ENCODE measurements at places on chromosomes 11 and 22.

DNA sequence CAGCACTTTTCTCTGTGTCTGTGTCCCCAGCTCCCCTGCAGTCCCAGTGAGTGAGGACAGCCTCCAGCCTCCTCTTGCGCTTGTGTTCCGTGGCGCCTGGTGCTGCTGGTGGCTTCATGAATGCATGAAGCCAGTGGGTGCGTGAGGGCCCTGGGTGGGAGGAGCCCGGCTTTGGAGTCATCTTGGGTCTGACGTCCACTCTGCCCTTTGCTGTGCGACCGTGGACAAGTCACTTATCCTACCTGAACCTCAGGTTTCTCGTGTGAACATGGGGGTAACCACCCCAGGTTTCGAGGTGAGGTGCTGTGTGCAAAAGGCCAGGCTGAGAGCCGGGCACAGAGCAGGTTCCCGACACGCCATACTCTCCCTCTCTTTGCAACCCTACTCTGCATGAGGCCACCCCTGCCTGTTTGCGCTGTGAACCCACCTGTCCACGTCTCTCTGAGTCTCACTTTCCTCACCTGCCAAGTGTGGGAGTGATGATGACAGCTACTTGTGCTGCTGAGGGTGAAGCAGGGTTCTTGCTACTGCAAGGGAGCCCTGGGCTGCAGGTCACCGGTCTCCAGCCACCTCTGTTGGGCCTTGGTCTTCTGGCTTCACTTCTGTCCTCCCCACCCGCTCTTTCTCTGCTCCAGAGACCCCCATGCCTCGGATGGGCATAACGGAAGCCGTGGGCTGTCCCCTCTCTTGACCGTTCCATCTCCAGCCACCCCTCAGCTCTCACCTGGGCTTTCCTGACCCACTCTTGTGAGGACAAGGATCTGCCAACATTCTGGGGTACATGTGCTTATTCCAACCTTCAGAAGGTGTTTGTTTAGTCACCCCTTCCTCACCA is 537.6 kb downstream of the TBC1D22A start:
- DNase-seq, result no peak

- no peak for DNase-seq
These were observed 18.6 kb downstream of the FXYD6 start for GRCh38 chr11:117857734-117858414.

- DNase-seq, result no peak
These were observed 21.0 kb downstream of the RPL3 start for GRCh38 chr22:39298241-39298987.

- DNase-seq, result peak; percentile 49
These were observed 5.8 kb downstream of the PIWIL3 start for GRCh38 chr22:24768537-24769374.

- no peak for DNase-seq
These were observed 46.3 kb upstream of the PAMR1 start for GRCh38 chr11:35571696-35572095.

DNA sequence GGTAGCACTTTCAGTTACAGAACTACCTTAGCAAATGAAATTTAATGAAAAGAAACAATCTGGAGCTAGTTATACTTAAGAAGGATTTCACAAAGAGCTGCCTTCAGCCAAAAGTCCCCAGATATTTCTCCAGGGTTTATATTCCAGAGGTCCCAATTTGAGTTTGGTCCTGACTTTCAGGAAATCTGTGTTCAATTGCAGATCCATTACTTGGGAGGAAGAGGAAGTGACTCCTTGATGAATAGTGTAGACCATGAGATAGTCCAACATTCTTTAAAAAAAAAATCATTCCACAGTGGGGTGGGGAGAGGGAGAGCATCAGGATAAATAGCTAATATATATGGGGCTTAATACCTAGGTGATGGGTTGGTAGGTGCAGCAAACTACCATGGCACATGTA is 117.6 kb upstream of the ARHGAP20 start:
- DNase-seq, result no peak

DNA sequence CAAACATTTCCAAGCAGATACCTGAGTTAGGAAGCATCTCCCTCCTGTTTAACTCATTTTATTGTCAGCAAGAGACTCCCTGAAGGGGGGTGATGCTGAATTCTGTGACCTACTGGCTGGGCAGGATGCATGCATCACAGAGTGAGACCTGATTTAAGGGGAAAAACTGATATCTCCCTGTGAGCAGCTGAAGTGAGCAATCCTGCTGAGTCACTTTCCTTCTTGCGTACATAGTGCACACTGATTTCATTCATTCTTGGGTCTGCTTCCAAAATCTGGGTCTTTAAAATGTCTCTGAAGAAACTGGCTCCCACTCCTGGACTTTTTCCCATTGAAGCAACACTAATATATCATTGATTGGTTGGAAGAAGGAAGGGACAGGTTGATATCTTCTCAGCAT is 23.3 kb downstream of the P4HA3 start:
- DNase-seq, result no peak

- DNase-seq, result no peak
These were observed 115.8 kb downstream of the ATG16L2 start for GRCh38 chr11:72930008-72930407.

DNA sequence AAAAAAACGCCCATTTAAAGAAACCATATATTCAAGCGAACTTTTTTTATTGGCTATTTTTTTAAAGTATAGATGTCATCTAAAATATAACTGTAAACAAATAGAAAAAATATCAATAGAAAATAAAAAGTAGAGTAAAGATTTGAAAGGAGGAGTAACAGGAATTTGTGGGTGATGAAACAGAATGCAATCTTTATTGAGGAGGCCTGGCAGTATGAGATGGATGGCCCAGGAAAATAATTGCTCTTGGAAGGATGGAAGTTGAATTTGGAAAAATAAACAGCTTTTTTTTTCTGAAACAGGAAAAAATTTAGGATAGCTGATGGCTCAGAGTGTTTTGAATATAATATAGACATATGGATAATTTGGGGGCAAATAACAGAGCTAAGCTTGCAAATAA is 219.0 kb downstream of the CASP12 start:
- DNase-seq, result no peak

GRCh38 chr11:119584193-119585042 is 144.6 kb downstream of the NECTIN1 start:
- DNase-seq, result no peak

- no peak for DNase-seq
These were observed 81.9 kb downstream of the CEP164 start for GRCh38 chr11:117409511-117409910.

DNA sequence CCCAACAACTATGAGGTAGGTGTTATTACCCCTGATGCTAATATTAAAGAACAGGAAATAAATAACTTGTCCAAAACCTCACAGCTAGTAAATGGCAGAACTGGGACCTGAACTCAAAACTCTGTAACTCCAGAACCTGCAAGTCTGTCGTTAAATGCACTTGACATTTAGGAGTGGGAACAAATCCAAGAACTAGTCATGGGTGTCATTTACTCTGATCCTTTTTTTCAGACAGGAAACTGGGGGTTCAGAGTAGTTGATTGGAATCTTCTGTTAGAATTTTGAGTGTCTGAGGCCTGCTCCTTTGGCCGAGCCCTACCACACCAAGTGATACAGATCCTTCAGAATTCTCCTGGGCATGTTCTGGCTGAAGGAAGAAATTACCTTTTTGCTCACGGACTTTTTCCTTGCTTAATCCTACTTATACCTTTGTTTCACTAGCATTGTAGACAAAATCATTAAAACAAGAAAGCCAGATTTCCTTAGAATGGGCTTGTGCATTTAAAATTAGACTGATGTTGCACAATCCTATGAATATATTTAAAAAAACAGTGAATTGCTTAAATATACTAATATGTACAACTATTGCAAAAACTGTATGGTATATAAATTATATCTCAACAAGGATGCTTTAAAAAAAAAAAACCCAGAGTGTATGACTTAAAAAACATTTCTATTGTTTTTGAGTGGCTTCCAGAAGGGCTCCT is 1.4 kb upstream of the YAP1 start:
- DNase-seq, result no peak

DNA sequence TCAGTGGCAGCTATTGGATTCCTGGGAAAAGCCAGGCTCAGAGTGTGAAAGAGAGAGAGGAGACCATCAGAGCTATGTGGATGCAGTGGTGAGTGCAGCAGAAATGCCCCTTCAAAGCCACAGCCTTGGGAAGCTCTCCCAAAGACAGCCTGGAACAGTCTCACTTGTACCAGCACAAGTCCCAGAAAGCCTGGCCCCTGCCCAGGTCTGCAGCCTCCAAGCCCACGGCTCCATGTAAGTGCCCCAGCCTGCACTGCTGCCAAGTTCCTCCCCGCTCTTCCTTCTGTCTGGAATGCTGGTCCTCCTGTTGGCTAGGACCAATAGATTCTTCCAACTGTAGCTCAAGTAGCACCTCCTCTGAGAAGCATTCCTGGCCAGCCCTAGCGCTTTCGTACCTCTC is 539.7 kb downstream of the MIAT start:
- no peak for DNase-seq

- no peak for DNase-seq
These were observed 11.1 kb downstream of the PRDM11 start for GRCh38 chr11:45157247-45158209.

- DNase-seq, result no peak
These were observed at the start of gene NXPE2 for GRCh38 chr11:114678125-114679036. Gene NXPE2 (plus strand): TSS chr11:114678527. CDS start chr11:114678576, 49 bp downstream.

DNA sequence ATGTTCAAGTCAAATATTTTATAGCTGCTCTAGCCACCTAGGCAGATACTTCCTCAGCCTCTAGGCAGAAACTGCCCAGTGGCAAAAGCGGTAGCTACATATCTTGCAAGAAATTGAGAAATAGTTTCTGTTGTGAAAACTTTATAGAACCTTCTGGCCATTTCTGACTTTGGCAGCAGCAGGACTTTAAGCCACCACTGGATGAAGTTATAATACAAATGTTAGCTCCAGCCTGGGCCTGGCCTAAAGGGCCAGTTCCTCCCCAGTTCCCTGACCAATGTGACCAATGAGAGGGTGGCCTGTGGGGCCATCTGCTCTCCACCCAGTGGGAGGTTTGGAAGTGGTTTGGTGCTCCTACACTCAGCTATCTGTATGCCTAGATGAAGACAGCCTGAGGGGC is 254.0 kb upstream of the NARS2 start:
- DNase-seq, result no peak

All from B cell (primary cell).